ENCODE measurements at places on chromosomes 1 and 21.

DNA sequence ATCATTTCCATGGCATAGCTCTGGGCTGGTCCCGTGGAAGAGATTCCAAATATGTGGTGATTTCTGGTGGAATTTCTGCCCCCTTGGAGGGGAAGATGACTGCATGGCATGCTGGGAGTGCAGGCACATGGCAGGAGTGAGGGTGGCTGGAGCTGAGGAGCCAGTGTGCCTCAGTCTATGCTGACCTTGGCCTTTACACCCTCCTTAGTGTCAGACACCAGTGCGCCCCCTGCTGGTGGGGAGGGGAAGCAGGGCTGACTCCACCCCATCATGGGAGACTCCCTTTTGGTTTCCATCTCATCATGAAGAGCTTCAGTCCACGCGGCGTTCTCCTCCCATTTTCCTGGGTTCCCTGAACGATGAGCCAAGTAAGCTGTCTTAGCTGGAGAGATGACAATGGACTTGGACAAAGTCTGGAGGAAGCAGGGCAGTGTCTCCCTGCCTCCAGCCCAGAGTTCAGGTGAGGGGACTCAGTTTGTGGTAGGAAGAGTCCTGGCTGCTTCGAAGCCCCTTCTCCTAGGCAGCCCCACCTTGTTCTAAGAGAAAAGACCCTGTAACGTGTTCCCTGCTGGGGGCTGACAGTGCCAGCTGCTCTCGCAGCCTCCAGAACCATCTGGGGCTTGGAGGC is 10.3 kb downstream of the ALX3 start:
- peak; percentile 59 for DNase-seq

DNA sequence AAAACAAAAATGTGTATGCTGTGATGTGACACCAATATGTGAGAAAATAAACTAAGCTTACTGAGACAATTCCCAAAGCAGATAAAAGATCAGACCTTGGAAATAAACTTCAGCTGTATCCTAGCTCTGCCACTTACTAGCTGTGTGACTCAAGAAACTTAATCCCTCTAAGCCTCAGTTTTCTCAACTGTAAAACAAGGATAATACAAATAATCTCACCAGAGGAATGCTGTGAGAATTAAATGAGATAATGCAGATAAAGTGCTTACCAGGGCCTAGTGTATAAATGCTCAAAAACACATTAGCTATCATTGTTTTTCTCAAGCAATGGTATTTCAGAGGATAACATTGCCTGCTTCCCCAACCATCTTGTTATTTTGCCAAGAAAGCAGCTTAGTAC is 2.1 kb downstream of the HEATR1 start:
- no peak for DNase-seq

GRCh38 chr1:110208916-110209645 is 1.0 kb upstream of the KCNC4 start:
- DNase-seq: no peak

DNA sequence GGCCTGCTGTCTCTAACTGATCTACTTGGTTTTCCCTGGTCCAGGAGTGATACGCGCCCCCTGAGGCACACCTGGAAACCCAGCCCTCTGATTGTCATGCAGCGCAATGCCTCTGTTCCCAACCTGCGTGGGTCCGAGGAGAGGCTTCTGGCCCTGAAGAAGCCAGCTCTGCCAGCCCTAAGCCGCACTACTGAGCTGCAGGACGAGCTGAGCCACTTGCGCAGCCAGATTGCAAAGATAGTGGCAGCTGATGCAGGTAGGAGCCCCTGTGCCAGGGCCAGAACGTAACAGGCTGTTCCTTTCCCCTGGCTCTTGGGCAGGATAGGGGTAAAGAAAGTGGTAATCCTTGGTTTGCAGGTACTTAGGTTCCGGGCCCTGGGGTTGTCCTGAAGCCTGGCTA is 6.8 kb downstream of the MTFR1L start:
- no peak for DNase-seq

- no peak for DNase-seq
Measured at GRCh38 chr1:41498804-41499203, 14.3 kb upstream of the EDN2 start.

- no peak for DNase-seq
Measured at GRCh38 chr1:24392982-24393650, 20.5 kb downstream of the STPG1 start.

- no peak for DNase-seq
Measured at GRCh38 chr1:54816130-54816529, 15.0 kb upstream of the TTC22 start.

GRCh38 chr1:238589843-238590435 is 699.2 kb upstream of the ZP4 start:
- no peak for DNase-seq
